ENCODE measurements at places on chromosomes 2 and 18.

DNA sequence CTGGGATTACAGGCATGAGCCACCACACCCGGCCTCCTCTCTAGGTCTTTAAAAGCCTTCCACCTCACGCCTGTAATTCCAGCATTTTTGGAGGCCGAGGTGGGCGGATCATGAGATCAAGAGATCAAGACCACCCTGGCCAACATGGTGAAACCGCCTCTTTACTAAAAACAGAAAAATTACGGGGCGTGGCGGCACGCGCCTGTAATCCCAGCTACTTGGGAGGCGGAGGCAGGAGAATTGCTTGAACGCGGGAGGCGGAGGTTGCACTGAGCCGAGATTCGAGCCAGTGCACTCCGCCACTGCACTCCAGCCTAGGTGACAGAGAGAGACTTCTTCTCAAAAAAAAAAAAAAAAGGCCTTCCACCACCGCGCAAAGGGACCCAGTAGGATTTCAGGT, 1.3 kb upstream of the FAM117B start:
- DNase-seq: no peak

GRCh38 chr18:79877163-79878091, 74.0 kb downstream of the SLC66A2 start:
- no peak for DNase-seq

DNA sequence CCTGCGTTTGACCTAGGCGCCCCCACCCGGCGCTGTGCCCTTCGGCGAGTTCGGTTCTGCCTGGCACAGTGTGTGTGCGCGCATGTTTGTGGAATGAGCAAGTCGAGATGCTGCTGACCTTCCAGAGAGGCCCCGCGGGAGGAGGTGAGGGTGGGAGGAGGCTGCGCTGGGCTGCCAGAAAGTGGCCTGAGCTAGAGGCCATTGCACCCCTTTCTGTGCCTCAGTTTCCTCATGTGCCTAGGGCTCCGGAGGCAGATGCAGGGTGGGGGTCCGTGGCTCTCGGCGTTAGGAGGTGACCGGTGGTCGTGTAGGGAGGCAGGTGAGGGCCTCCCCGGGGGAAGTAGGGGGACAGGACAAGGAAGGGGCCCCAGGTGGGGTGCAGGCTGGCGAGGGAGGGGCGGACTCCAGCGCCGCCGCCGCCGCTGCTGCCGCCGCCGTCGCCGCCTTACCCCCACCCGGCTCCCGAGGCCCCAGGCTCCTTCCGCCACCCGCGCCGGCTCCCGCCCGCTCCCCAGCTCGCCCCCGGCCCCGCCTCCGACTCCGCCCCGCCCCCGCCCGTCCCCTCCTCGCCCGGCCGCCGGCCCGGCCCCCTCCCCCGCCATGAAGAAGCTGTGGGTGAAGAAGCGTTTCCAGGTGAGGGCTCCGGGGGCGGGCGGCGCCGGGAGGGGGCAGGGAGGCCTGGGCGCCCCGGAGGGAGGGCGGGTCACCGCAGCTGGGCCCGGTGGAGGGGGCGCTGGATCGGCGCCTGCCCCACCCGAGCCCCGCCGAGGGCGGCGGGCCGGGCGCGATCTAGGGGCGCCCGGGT, 7.0 kb downstream of the SPEG start:
- no peak for DNase-seq

GRCh38 chr2:197158591-197159550, 151.7 kb downstream of the ANKRD44 start:
- DNase-seq: no peak

GRCh38 chr2:101267671-101268656, 15.3 kb downstream of the CNOT11 start:
- no peak for DNase-seq

- no peak for DNase-seq
These were observed 102.8 kb downstream of the HIBCH start for GRCh38 chr2:190216829-190217228.

GRCh38 chr2:216328347-216328746, 43.9 kb downstream of the MARCHF4 start:
- no peak for DNase-seq

DNA sequence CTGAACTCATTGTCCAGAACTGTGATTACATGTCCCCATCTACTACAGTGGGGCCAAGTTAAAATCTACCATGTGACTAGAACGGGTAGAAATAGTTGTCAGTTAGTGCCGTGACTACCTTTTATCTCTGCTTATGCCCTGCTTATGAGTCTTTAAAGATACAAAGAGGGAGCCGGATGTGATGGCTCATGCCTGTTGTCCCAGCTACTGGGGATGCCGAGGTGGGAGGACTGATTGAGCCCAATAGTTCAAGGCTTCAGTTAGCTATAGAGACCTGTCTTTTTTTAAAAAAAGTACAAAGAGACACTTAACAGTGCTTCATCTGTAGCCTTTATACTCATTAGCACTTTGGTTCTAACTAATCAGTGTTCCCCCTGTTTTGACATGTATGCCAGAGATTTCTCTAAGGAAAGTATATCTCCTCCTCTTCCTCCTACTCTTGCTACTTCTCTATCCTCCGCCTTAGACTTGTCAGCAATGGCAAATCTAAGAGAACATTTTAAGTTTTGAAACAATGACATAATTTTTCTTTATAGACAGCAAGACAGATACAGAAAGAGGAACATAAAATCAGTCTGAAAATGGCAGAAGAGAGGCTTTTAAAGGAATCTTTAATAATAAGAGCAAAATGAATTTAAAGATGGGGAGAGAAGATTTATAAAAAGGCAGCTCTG, 45.0 kb downstream of the NBEAL1 start:
- DNase-seq: no peak

DNA sequence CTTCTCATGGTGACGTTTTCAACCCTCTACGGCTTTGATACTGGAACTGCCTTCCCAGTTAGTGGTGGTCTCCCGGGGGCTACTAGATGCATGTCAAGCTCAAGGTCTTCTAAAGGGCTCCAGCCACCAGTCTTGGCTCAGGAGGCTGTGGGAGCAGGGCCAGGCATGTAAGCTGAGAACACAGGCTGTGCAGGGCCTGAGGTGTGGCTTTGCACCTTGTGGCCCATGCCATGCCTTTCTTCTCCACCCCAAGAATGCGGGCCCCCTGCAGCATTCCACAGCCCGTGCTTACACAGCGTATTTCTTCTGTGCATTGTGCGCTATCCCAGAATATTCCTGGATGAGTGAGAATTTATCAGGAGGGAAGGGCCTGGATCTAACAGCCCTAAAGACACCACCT, 144.9 kb downstream of the SEPTIN10 start:
- DNase-seq: no peak

- no peak for DNase-seq
These were observed 396.2 kb upstream of the HS6ST1 start for GRCh38 chr2:128714851-128715312.

GRCh38 chr2:100252811-100253698, 69.2 kb downstream of the LONRF2 start:
- no peak for DNase-seq

DNA sequence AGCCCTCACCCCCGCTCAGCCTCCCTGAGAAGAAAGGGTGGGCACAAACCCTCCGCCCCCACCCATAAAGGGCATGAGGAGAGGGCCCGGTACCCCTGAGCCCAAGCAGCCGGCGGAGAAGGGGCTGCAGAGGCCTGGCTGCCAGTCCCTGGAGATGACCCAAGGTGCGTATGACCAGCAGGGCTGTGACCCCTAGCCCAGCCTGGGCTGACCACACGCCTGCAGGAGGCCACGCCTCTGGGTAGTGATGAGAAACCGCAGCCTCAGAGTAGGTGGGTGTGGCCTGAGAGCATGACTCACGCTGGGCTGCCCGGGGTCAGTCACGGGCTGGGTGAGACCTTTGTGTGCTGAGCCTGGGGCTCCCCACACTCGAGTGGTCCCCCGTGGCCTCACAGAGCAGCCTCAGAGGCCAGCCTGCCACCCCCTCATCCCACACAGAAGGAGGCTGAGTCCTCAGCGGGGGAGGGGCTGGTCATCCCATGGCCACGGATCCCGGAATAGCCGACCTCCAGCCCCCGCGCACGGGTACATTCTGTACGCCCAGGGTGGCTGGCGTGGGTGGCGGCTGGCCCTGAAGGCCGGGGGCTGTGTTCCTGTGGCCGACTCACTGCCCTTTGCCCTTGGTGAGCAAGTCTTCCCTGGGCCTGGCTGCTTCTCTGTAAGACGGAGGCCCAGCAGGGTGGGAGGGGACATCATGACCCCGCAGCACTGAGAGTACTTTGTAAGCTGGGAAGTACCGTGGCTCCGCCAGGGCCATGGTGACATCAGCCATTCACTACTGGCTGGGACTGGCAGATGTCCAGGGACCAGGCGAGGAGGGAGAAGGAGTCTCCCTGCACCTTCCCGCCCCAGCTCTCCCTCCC, 110.8 kb upstream of the OTOS start:
- no peak for DNase-seq

DNA sequence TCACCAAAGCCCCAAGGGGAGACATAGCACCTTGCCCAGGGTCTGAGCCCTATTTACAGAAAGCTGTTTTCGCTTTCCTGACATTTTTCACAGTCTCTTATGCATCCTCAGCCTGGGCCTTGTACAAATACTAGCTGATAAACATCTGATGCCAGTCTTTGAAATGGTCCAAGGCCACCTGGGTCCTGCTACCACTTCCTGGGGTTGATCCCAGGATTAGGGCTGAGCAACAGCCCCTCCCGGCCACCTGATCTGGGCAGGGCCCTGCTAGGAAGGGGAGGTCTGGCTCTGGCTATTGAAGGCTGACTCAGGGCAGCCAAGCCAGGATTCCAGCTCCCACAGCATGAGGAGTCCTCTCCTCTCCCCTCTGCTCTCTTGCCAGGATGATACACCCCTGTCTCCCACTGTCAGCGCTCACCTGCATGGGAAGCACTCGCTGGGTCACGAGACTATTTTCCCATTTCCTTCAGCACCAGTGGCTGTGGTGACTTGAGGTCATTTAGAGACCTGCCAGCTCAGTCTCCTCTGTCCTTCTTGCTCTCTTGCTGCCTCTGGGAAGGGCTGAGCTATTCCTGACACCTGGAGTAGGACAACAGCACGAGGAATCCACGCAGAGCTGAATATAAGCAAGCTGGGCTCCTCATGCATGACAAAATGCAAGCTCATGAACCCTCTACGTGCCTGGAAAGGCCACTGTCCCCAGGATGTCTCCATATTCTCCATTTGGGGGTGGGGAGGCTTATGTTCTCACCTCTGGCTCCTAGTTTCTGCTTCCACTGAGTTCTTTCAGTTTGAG, 53.0 kb upstream of the LGALSL start:
- DNase-seq: no peak

DNA sequence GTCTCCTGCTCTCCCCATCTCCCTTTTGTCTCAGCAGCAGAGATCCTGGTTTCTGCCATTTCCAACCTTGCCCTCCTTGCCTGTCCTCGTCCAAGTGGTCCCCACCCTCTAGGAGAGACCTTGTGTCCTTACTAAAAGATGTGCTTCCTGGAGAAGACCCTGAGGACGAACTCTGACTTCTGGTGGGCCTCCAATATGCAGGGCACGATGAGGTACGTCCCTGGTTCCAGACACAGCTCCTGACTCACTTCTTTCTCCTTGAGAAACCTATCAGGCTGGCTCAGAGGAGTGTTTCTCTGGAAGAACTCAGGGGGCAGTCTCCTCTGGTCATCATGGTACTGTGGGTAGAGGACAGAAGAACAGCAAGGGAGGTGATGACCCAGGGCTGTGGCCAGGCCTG, 28.2 kb downstream of the CAPN14 start:
- no peak for DNase-seq

DNA sequence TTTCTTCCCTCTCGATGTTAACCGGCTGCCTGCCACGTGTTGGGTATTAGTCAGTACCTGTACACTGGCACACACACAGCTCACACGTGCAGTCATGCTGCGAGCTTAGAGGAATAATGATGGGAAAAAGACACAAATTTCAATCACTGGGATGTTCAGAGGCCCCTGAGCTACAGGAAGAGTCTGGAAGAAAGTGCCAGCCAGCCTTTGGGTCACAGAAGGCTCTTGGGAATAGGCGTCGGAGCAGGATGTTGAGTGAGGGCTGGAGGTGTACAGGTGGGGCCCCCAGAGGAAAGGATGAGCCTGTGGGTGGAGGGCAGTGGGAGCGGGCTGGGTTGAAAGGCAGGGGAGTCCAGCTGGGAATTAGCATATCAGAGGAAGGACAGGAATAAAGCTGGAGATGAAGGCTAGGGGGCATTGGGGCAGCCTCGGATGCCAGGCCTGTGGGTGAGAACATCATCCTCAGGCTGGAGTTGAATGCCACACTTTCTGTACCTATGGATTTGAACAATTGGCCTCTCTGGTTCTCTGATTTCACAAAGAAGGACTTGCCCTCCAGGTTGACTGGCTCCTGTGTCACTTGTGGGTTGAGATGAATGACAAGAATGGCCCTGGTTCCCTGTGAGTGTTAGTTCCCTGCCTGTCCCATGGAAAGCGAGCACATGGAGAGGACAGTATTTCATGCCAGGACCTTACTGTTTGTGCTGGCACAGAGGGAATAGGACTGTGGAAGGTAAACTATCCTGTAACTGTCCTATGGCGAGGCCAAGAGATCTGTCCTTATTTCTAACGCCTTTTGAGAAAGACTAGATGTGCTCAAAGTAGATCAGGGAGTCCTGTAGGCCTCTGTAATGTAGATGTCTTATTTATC, 40.6 kb downstream of the GREB1 start:
- DNase-seq: no peak

- DNase-seq: no peak
These were observed 37.0 kb upstream of the CTDP1 start for GRCh38 chr18:79642626-79643025.

DNA sequence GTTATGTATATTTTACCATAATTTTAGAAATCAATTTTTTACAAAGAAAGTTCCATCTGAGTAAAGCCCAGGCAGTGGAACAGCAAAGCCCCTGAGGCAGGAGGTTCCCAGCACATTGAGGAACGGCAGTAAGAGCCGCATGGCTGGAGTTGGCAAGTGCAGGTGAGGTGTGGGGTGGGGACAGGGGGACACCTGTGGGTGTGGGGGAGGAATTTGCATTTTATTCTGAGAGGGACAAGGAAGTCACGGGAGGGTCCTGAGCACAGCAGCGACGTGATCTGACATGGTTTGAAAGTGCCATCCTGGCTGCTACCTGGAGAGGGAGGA, 16.1 kb upstream of the ADI1 start:
- DNase-seq: no peak

DNA sequence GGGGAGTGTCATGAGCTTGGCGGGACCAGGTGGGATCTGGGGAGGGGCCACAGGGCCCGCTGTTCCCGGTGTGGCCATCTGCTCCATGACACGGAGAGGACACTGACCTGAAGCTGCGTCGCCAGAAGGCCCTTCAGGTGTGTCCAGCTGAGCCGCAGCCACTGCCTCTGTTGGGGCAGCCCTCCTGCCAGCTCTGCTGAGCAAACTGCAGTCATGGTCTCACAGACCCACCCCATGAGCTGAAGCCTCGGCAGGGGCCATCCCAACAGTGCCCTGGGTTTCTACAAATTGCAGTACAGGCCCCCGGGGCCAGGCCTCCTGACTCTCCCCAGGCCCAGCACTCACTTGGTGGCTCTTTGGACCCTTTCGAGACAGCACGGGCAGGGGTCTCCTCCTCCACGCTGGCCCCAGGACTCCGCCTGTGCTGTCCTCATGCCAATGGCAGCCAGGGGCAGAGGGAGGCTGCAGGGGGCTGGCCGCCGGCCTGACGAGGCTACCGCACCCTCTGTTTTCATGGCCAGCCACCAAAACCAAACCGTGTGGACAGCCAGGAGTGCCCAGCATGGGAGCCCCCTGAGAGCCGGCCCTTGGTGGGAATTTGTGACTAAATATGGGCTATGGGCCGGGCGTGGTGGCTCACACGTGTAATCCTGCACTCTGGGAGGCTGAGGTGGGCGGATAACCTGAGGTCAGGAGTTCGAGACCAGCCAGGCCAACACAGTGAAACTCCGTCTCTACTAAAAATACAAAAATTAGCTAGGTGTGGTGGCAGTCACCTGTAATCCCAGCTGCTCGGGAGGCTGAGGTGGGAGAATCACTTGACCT, 175.2 kb upstream of the SALL3 start:
- no peak for DNase-seq

GRCh38 chr2:237872178-237872887, 12.9 kb downstream of the RAMP1 start:
- DNase-seq: no peak

All from stimulated activated CD4-positive, alpha-beta T cell treated with anti-CD3 and anti-CD28 coated beads, Interleukin-12 subunit alpha, Interleukin-12 subunit beta, amount 100 ng/mL, for 24 hours (primary cell).